Right ventricle myocardium inferior (tissue), 1 donor: ENCODE measurements at places on chromosomes 3 and 15.

- DNase-seq: no peak
Measured at GRCh38 chr3:110533089-110533488, 538.5 kb upstream of the NECTIN3 start.

DNA sequence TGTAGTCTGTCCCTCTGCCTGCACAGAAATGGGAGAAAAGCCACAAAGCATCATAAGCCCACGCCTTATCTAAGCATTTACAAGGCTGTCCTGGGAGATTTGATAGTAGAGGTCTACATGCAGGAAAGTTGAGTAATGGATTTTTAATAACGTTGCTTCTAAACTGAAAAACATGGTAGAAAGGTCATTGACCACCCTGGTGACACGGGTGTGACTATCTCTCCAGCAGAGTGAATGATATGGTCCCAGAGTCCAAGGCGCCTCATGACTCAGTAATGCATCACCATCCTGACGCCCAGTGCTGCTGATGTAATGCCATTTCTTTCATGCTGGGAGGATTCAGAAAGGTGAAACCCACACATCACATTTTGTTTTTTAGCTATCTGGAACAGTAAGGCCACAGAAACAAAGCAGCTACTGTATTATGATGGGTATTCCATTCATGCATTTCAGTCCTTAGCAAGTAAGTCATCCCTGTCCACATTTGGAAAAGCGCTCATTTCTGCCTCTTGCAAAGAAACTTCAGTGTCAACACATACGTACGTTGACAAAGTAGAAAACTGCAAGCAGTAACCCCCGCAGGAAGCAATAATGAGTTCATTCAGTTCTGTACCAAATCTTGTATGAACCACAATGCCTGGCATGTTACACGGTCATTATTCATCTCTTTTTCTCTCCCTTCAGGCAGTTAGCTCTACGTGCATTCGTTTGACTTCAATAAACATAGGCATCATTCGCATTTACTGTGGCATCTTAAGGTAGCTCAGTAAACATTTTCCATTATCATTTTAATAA is 483.5 kb downstream of the GABRG3 start:
- DNase-seq: no peak

DNA sequence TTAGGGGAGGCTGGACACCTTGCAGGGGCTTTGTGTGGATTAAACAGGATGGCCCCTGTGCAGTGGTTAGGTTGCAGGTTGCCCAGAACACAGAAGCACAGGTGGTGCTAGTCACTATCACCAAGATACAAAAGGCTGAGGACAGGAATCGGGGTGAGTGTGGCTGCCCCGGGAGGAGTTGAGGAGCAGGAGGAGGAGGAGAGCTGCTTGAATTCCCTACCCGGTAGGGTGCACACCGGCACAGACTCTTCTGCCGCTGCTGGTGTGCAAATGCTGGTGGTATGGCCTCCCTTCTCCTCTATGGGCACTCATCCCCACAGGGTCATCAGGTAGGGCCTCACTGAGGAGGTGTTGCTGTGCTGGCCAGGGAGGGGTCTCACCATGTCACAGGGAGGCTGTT is 67.5 kb upstream of the SMAD6 start:
- DNase-seq: no peak

- peak; percentile 34 for DNase-seq
Measured at GRCh38 chr15:77720655-77721054, 87.9 kb upstream of the LINGO1 start.

DNA sequence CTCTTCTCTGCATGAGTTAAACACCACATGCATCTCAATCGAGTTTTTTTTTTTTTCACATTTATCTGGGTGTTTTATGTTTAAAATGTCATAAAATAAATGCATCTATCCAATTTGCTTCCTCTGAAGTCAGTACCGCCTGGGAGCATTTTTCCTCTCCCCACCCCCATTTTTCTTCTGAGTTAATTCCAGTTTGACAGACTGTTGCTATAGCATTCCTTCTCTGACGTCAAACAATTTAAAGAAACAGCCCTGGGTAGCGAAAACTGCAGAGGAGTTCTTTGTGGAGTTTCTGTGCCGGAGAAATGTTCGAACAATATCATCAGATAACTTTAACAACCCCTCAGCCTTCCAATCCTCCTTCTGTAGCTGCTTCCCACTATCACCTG is 900 bp upstream of the GNB4 start:
- DNase-seq: no peak

GRCh38 chr3:69088063-69088462 is 3.3 kb downstream of the ARL6IP5 start:
- no peak for DNase-seq

GRCh38 chr3:146772211-146772743 is 167.1 kb upstream of the PLSCR5 start:
- no peak for DNase-seq

DNA sequence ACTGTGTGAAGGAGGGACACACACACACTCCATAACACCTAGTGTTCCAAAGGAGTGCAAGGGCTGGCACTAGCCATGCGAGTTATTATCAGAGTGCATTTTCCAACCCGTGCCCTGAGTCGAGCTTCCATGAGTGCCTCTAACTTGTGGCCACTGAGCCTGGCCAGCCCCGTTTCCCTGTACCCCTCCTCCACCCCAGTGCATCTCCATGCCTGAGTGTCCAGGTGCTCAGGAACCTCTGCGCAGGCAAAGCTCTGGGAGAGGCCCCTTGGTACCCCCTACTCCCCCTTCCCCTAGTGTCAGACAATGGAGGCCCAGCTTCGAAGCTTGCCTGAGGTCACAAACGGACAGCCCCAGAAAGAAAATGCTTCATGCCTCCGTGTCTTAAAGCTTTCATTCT is 45.2 kb upstream of the HES1 start:
- DNase-seq: no peak

DNA sequence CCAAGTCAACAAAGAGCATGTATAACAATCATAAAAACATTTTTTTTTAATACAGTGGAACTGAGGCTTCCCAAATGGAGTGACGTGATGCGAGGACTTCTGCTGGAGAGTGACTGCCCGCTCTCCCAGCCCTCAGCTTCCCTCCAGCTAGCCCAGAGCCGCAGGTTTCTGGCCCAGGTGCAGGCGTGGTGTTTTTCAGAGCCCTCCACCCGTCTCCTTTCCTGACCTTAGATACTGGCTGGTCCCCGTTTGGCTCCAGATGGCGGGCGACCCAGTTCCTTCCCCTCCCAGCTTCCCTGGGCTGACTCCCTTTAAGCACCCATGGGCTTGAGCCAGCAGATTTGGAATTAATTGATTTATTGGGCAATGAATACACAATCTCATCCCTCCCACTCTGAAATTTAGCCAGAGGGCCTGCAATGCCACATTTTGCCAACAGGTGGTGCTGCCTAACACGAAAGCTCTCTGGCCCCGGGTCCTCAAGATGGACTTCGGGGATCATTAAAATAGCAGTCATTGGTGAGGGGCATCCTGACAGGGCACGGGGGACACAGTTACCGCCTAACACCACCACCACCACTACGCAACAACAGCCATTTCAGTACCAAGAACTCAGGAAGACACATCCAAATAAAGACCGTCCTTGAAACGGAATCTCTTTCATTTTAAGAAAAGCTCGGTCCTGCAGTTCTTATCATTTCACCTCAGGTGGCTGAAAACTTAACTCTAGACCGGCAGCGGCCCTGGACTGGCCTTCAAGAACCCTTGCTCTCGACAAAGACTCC is 47.5 kb upstream of the MUC4 start:
- no peak for DNase-seq

- DNase-seq: no peak
Measured at GRCh38 chr3:17655743-17656142, 86.7 kb downstream of the TBC1D5 start.

DNA sequence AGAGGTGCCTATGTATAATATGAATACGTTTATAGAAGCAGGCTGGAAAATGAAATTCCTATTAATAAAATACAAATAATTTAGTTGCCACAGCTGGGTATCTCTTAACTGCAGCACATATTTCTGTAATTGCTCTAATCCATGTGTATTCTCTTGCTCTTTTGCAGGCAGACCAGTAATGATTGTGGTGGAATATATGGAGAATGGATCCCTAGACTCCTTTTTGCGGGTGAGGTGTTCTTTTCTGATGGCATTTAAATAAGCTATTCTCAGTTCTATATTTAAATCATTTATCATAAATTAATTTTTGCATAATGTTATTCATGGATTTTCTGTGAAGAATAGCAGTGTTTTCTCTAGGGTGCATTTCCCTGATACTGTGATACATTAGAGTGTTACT is 153.9 kb upstream of the ARL6 start:
- no peak for DNase-seq

DNA sequence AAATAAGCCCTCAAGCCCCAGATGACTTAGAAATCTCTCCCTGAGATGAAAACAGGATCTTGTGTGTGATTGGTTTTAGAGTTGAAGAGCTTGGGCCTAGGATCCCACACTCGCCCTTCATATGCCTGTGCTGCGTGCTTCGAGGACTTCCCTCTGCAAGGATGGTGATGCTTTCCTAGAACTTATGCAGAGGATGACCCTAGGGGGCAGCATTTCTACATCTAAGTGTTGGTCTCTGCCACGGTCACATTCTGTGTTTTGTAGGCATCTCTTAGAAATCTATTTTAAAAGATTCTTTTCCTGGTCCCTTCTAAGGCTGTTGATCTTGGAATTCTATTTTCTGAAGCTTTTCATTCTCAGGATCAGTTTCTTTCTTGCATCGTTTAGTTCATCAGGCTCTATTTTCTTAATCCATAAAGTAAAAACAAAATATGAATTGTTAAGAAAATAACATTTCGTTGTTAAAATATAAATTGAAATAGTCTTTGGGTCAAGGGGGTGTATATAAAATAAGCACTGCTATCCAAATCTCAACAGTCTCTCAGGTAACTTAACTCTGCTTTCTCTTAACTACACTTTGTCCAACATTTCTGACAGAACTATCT is 45.7 kb downstream of the WDR76 start:
- no peak for DNase-seq

GRCh38 chr15:62128916-62129315 is 36.2 kb downstream of the C2CD4B start:
- no peak for DNase-seq

- DNase-seq: no peak
Measured at GRCh38 chr15:81223346-81223971, 26.8 kb downstream of the IL16 start.

DNA sequence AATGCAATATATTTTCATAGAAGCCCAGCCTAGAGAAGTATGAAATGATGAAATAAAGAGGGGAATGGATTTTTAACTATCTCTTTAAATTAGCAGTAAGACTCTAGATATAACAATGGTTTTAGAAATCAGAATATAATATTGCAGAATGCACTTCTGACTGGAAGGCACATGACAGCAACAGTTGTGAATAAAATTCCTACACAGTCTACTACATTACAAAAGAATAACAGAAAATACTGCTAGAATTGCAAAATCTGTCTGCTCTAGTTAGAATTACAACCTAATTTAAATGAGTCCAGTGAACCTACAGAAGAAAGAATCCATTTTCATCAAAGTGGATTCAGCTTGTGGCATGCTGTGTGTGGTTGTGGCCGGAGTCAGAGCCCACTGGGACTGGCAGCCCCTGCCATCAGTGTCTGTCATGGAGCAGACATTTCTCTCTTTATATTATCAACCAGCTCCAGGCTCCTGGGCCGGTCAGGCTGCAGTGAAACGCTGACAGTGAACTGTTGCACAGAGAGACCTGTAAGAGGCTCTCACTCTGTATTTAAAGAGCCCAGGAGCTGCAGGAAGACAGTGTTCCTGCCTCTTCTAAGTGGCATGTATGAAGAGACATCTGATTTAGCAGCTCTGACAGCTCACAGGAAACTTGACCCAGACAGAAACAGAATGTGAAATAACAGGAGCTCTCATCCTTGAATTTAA is 1523.8 kb upstream of the CADM2 start:
- DNase-seq: peak; percentile 53

DNA sequence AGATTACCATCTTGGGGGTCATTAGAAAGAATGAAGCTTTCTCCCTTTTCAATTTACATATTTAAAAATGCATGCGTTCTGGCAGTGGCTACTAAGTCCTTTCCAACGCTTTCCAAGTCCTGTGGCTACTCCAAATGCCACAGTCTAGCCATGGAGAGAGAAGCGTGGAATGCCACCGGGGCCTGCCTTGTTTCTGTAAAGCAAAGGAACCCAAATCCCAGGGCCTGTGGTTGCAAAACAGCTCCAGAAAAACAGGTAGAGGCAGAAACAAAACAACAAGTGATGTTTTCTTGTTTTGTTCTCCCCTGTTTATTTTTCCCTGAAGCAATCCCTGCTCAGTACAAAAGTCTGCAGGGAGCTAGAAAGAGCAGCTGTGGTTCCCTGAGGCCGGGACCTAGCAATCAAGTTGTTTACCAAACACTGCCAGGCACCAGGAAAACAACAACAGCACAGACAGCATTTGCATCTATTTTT is 85.5 kb downstream of the FOXP1 start:
- no peak for DNase-seq

DNA sequence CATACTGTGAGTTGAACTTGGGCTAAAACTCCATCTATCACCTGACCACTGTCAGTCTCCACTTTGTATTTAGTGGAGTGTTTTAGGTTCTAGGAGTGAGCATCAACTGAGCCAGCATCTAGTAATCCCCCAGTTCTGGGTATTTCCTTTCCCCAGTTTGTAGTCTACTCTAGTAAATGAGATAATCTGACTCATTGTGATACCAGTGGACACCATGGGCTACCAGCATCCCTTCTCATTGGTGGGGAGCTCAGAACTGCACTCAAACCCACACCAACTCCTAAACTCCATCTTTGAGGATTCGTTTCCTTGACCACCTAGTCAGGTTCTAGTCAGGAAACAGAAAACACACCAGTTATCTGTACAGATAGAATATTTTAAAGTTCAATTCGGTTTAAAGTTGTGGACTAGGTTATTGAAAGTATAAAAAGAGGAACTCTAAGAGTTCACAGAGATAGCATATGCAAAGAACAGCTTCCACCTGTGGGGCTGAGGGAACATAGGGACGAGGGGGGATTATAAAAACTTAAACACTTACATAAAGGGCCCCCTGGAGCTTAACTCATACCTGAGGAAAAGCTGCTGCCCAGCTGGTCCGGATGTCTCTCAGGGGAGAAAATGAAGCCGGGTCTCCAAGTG is 36.0 kb downstream of the LEO1 start:
- DNase-seq: no peak
